ENCODE measurements at places on chromosomes 2 and 18.

- DNase-seq, result no peak
Observed at GRCh38 chr2:214560618-214561190, 149.8 kb downstream of the VWC2L start.

DNA sequence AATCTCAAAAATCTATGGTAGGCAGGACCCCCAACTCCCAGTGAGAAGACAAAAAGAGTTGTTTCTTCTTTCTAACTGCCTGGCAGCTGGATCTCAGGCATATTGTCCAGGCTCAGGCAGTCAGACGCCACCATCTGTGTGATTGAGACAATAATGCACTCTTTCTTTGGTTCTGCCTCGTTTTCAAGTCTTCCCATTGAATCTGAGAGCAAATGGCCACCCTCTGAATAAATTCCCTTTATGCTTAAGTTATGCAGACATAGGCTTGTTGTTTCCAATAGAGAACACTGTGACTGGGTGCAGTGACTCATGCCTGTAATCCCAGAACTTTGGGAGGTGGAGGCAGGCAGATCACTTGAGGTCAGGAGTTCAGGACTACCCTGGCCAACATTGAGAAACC lies 15.3 kb upstream of the CD207 start:
- DNase-seq, result no peak

DNA sequence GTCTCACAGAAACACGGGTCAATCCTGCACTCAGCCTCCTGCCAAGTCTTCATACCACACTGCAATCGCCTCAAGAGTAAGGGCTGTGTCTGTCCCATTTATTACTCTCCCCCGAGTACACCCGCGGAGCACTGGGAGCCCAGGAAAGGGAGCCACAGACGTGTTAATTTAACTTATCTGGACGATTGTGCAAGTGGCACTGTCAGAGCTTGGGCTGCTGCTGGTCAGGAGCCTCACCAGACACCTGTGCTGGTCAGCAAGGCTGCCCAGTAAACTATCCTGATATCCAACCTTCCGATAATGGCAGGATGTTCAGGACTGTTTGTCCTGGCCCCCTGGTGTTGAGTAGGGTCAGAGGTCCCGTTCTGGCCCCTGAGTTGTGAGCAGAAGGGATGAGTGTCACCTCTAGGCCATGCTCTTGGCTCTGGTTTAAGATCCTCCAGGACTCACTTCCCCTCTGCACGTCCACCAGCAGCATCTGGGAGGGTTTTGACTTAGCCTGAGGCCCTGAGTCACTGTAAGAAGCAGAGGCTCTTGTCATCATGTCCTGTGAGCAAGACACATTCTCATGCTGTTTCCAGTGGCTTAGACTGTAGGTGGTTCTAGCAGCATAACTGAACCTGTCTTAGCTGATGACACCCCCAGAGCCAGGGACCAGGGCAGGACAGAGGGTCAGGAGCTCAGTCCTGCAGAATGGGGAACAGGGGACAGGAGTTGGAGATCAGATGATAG lies 82.5 kb upstream of the ARL4C start:
- DNase-seq, result no peak

DNA sequence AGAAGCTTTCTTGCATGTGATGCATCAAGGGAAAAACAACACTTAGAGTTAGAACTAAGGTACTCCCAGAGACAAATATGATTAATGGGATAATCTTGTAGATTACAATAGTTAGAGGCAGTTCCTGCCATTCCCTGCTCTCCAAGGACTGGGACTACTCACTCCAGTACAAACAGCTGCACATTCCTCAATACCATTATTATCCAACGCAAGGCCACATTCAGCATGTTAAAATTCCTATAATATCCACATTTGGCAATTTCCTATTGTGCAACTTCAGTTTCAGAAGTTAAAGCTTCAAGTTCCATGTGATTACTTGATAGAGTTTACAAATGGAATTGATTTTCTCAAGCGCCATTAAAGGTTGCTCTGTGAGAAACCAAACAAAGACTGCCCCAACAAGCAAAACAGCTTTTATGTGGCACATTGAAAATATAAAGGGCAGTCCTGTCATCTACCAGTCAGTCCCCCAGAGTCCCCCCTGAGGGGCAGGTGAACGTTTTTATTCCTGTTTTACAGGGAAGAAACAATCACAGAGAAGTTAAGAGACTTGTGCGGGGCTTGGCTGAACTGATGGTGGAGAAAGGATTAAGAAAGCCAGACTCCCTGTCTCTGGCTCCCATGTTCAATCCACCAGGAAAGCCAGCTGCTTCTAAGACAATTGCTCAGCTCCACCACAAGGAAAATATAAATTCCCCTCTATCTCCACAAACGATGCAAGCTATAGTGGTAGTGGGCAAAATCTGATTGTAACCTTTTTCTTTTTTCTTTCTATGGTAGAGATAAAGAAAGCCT lies 72.6 kb downstream of the TXNL1 start:
- peak; percentile 46 for DNase-seq

GRCh38 chr2:67904566-67904965 lies 158.2 kb downstream of the C1D start:
- DNase-seq, result no peak

DNA sequence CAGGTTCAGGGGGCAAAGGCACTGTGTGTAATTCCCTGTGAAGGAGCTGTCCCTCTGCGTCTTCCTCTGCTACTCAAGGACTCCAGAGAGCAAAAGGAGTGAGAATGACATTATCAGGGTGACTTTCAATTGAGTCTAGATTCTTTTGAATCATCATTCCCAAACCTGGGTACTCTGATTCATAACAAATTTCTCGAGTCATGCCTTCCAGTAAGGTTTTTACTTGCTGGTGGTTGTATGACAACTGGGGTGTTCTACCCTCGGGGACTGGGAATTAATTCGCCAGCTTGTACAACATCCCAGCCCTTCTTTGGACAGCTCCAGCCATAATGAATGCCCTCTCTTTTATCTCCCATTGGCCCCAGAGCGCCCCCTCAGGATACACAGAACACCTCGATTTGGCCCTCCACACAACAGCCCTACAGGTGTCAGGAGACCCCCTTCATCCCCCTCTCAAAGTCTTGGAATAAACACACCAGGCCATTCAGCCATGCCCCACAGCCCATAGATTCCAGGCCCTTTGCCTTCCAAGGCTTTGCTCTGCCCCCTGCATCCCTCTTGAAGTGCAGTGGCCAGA lies 254.5 kb downstream of the KLHL29 start:
- no peak for DNase-seq

GRCh38 chr2:219919506-219919905 lies 292.1 kb downstream of the SLC4A3 start:
- no peak for DNase-seq

DNA sequence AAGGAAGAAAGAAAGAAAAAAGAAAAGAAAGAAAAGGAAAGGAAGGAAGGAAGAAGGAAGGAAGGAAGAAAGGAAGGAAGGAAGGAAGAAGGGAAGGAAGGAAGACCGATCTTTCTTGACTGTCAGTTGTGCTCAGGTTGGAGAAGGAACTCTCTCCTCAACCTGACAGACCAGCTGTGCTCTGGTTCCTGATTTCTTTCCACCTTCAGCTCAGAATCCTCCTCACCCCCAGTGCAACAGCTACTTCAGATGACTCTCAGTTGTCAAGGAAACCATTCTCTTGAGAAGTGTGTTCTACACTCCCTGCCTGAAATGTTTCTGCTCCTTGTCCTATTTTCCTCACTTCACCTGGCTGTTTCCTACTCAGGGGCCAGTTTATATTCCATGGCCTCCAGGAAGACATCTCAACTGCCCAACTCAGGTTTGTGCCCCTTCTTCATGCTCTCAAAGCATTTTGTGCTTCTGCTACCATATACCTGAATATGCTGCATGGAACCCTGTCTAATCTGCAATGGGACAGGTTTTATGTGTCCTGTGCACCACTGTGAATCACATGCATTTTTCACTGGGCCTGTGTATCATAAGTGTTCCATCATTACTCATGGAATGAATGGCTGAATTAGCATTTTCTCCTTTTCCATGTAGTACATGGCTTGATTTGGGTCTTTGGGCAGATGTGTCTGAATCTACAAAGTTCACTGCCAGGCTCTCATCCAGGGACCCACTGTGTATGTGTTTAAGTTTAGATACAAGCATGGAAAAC lies 32.8 kb upstream of the DOCK10 start:
- no peak for DNase-seq

DNA sequence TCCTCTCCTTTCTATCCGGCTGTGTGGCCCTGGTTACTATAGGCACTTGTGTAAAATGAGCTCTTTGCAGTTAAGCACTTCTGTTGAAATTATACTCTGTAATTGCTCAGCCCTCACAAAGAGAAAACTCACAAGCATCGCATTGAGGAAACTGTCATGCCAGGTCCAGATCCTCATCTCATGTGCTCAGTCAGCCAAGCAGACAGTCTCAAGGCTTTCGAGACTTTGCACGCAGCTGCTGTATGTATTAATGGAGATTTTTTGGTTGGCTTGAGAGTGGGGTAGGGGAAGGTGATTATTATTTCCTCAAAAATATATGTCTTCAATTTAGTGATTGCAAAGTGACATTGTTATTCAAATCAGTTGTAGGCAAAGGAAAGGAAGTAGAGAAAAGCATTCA lies 33.0 kb upstream of the PHLPP1 start:
- DNase-seq, result no peak

DNA sequence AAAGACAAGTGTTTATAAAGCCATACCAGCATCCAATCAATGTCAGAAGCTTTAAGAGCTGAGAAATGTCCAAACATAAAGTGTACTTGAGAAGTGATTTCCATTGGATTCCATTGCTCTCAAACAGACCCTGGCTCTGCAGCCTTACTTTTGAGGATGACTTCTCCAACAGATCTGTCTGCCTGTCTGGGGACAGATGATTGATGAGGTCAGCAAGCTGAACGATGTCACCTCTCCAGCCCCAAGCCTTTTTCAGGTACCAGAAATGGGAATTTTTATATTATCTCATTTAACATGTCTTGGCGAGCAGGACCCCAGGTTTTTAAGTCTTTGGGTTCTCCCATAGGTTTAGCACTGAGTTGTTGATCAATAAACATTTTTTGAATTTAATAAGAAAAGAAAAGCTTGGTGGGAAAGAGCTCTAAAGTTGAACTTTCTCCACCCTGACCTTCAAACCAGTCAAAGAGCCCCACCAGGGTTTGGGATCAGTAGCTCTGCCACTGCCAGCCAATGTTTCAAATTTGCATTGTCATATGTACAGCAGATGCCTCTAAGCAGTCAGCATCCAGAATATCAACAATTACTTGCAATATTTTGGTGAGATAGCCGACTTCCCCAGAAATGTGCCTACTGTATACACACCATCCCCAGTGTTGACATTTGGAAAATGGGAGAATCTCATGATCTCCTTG lies 22.5 kb downstream of the PTPN18 start:
- no peak for DNase-seq

DNA sequence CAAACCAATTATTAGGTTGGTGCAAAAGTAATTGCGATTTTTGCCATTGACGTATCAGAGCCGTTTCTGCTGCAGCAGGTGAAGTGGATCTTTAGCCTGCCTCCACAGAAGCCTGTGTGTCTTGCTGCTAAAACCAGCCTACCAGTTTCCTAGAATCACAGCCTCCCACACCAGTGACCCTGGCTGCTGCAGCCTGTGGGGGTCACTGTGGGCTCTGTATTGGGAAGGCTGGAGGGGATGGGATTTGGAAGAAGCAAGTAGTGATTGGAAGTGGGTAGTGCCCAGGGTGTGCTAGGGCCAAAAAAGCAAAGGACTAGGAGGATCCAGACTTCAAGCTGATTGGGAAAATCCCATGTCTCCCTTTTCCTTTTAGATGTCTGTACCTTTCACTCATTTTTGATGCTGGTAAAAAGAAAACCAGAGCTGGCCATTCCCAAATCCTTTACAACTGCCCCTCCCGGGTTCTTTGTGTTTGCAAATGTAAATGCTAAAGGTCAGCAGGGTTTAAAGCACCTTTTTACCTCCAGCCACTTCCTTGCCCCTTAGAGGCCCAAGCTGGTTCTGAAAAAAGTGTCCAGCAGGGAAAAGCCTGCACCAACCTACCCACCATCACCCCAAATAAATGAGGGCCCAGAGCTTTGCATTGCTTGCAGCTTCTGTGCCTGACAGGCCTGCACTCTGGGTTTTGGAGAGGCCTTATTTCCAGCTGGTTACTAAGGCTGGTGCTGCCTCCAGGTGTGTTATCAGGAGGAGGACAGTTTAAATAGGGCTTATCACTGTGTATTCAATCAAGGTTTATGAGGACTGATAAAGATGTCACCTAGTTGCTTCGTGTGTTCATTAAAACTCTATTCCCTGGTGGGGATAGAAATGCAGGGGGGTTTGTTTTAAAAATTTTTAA lies 172.0 kb downstream of the MIB1 start:
- DNase-seq, result no peak

DNA sequence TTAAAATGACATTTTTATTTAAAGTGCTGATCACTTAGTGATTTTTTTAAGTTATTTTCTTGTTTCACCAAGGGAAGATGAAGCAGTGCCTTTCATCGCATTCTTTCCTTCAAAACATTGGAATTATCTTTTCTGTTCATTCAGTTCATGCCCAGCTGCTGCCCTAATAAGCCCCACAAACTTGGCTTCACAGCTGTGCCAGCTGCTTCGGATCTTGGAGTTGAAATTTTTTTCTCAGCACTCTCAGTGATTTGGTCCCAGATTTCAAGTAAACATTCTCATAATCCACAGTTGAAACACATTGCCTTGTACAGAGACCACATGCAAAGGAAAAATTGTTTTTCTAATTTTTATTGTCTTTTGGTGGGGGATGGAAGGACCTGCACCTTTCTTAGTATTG lies 353.3 kb upstream of the LRP1B start:
- no peak for DNase-seq

Data from umbilical cord (tissue), 2 donors.